Activated CD4-positive, alpha-beta T cell treated with anti-CD3 and anti-CD28 coated beads, Interleukin-2, amount 50 U/mL, for 4 hours (primary cell): ENCODE measurements at places on chromosomes 11 and 22.

DNA sequence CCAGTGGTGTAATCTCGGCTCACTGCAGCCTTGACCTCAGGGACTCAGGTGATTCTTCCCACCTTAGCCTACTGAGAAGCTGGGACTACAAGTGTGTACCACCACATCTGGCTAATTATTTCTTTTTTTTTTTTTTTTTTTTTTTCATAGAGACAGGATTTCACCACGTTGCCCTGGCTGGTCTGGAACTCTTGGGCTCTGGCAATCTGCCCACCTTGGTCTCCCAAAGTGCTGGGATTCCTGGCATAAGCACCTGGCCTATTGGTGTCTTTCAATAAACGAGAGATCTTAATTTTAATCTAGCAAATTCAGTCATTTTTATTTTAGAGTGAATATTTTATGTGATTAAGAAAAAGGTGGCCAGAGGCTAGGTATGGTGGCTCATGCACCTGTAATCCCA lies 40.1 kb downstream of the DGCR2 start:
- no peak for DNase-seq

GRCh38 chr11:110000850-110001249 lies 92.3 kb upstream of the ZC3H12C start:
- no peak for DNase-seq

DNA sequence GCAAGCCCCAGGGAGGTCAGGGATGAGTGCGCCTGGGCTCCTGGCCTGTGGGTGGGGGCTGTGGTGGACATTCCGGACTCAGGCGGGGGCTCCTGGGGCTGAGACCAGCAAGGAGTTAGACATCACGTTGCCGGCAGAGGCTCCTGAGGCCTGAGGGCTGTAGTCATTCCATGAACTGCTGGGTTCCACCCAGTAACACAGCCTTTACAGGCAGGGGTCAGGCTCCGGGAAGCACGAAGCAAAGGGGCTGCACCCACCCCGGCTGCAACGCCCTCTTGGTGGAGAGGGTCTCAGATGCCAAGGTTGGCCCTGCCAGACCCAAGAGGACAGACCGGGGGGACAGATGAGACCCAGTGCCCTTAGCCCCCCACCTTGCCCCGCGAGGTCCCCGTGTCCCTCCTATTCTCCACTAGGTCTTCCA lies 9.0 kb downstream of the TNNT3 start:
- no peak for DNase-seq

- no peak for DNase-seq
Observed at GRCh38 chr22:47030143-47030661, 267.8 kb downstream of the TBC1D22A start.

GRCh38 chr11:74670171-74670570 lies 61.1 kb downstream of the CHRDL2 start:
- DNase-seq = no peak

DNA sequence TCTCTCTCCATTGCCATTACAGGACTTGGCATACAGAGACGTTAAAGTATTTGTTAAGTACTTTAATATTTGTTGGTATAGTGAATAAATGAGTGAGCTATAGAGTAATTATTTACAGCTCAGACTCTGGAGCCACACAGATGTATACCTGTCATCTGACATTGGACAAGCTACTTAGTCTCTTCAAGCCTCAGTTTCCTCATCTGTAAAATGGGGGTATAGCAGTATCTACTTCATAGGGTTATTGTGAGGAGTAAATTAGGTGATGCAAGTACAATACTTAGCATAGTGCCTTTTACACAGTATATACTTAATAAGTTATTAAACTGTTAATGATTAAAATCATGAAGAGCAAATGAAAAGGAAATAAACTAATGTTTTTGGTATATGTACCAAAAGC lies 203.2 kb downstream of the NAV2 start:
- DNase-seq = no peak

- peak; percentile 9 for DNase-seq
Observed at GRCh38 chr11:76236092-76236999, 30.0 kb upstream of the WNT11 start.

- DNase-seq = no peak
Observed at GRCh38 chr11:34191578-34191977, 86.1 kb downstream of the NAT10 start.
